Activated naive CD4-positive, alpha-beta T cell treated with anti-CD3 and anti-CD28 coated beads, Interleukin-2, amount 50 U/mL, for 16 hours (primary cell): ENCODE measurements at places on chromosomes 6 and 20.

- no peak for DNase-seq
These were observed 205.1 kb upstream of the GMDS start for GRCh38 chr6:2450546-2450945.

GRCh38 chr6:33384581-33385020 is 7.0 kb upstream of the KIFC1 start:
- DNase-seq = no peak

GRCh38 chr20:25042531-25043498 is 15.1 kb downstream of the ACSS1 start:
- DNase-seq = no peak

- DNase-seq = no peak
These were observed 348.3 kb upstream of the POU3F2 start for GRCh38 chr6:98486057-98486456.

GRCh38 chr20:8616792-8617191 is 452.1 kb upstream of the PLCB4 start:
- DNase-seq = no peak

- no peak for DNase-seq
These were observed 125.0 kb upstream of the MTHFD1L start for GRCh38 chr6:150740453-150740852.

DNA sequence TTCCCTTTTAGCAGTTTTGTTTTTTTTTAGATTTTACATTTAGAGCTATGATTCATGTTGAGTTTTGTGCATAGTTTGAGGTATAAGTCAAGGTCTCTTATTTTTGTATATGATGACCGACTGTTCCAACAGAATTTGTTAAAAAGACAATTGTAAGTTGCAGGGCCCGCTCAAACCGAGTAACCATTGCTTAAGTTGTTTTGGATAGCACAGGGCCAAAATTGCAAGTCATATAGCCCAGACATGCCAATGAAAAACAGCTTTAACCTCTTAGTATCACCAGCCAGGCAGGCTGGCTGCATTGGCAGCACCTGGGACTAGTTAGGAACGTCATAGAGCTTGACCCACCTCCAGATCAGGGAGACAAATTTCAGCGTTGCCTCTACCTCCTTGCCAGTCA is 47.3 kb downstream of the PFDN4 start:
- DNase-seq = no peak

DNA sequence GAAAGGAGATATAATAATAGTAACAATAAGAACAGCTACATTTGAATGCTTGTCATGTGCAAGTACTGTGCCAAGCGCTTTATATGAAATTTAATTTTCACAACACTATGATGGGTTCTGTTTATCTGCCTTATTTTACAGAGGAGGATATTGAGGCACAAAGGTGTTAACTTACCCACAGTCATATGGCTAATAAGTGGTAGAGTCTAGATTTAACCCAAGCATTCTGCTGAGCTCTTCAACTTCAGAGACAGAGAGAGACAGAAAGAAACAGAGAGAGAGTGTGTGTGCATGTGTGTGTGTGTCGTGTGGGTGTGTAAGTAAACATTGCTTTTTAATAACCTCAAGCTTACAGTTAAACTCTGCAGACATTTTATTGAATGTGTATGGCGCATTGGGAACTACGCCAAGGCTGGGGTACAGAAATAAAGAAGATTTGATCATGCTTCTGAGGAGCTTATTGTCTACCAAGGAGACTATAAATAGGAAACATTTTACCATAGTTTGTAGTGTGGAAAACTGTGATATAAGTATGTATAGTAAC is 12.9 kb downstream of the TBPL1 start:
- no peak for DNase-seq
